Vein endothelial cell (primary cell): ENCODE measurements at places on chromosomes 7 and 10. TPM values are rescaled to one million over a fixed set of nuclear protein-coding genes. Genes with fewer than 3 reads are reported as not detected.

The FKBP9 gene
- total RNA-seq = 170 and 183 TPM in 2 replicates

The ARMH3 gene
- total RNA-seq = 7.3 and 8.5 TPM in 2 replicates

The CREB3L2 gene
- total RNA-seq = 29.9 and 30.4 TPM in 2 replicates

The ANKRD30A gene
- under 0.01 TPM in 1 of 2 replicates, not detected in the other for total RNA-seq

The GFRA1 gene
- 0.86 and 1.3 TPM in 2 replicates for total RNA-seq

The NKX1-2 gene
- total RNA-seq = not detected in 2 replicates

The AKR1C4 gene
- not detected in 2 replicates for total RNA-seq

The CDC14C gene
- not detected in 2 replicates for total RNA-seq
